CD4-positive, alpha-beta T cell treated with Interleukin-4 for 4 hours (primary cell): ENCODE measurements at places on chromosomes 11 and 22.

- DNase-seq, result no peak
Measured at GRCh38 chr22:29509298-29509697, 29.3 kb downstream of the NEFH start.

DNA sequence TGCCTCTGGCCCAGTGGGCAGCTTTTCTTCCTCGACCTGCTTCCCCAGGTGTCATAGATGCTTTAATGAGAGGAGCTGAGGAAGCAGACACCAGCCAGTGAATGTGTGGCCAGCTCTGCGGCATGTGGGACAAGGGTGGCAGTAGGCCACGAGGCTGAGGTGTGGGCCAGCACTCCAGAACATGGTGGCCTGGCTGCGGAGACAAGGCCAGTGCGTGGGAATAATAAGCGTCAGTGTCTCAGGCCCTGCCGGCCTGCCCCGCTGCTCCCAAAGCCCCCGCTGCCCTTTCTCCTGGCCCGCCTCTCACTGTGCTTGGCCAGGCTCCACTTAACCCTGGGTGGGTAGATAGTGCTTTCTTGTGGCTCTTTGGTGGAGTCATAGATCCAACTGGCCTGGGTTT, 2.1 kb downstream of the MAPK8IP1 start:
- no peak for DNase-seq

DNA sequence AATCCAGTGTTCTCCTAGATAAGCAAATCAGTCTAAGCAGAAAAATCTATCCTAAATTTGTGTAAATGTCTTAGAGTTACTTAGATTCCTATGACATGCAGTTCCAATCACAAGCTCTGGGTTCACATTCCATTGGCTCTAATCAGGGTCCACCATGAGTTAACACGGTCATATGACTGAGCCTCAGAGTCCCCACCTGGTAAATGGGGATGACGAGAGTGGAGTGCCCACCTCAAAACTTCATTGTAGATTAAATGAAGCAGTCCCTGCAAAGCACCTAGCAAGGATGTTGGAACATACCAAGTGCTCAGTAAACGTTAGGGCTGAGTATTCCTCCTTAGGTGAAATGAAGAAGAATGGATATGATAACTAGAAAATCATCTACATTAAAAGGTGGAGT, 3.1 kb downstream of the ETS1 start:
- no peak for DNase-seq

DNA sequence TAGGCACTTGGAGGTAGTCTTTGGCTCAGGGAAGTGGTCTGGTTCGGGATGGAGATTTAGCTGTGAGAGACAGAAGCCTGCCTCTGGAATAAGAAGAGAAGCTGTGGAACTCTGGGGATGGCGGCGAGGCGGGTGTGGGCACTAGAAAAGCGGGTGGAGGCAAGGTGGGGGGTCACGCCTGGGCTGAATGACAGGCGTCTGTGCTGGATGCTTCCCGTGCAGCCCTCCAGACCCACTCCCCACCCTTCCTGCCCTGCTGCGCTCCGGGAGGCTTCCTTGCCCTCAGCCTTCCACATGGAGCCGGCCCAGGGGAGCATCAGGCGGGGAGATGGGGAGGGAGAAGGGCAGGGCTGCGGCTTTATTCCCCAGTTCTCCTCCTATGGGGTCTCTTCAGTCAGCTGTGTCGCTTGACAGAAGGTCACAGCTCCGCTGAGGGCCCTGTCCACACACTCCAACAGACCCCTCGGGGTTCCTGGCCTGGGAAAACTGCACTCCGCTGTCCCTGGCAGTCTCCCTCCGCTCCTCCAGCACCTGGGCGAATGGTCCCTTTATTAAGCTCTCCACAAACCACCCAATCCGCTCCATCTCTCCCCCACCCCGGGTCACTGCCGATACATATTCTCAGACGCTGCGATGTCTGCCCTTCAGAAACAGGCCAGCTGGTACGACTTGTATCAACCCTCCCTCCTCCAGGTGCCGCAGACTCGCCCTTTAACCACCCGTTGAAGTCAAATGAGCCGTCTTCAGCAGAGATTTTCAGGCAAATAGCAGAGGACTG, 6.2 kb downstream of the DNAJB13 start:
- no peak for DNase-seq

- DNase-seq, result no peak
Measured at GRCh38 chr22:38043151-38044039, 13.8 kb upstream of the PICK1 start.

GRCh38 chr11:61361741-61362541, at the start of the genes CYB561A3 and TMEM138:
CYB561A3 (minus strand) TSS chr11:61361882; CDS start chr11:61356713, 5,169 bp downstream.
TMEM138 (plus strand) TSS chr11:61362374; CDS start chr11:61364391, 2,017 bp downstream.
- DNase-seq, result peak; percentile 89

DNA sequence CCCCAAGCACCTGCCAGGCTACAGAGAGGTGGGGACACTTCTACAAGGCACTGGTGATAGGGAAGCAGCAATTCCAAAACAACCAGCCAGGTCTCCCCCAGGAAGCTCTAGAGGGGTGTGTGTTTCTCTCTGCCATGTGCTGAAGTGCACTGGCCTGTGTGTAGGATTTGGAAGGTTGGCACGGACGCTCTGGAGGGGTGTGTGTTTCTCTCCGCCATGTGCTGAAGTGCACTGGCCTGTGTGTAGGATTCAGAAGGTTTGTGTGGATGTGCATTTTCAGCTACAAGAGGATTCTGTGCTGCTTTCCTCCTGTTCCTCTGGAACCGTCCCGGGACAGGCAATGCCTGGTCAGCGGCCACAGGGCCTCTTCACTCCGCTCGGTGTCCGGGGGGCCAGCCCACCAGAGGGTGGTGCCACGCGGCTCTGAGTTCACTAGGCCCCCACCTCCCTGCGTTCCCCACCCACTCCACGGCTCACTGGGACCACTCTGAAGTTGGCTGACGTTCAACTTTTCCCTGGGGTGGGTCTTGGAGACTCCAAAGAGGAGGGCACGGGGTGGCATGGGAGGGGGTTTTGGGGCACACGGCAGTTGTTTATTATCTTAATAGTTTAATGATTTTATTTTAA, 552.8 kb downstream of the BRD1 start:
- no peak for DNase-seq

DNA sequence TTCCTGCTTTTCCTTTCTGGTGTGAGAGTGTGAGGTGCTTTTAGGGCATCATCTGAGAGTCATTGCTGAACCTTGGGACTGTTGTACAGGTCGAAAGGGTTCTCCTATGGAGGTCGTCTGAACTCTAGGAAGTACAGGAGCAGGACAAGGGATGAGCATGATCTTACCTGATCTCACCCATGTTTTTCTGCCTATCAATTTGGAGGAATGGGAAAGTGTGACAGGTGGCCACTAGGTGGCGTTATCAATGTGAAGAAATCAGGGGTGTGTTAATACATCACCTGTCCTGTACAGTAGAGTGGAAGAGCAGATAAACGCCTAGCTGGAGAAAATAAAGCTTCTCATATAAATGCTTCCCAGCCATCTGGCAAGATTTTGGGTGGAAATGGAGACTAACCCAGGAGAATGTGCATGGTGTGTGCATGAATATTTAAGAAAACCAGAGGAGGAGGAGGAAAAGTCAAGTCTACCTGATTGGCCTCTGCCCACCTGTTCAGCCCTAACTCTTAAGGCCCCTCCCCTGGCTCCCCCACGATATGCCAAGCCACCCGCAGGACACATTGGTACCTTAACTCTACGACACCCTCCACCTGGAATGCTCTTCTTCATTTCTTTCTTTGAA, 72.0 kb upstream of the NARS2 start:
- DNase-seq, result peak; percentile 53

DNA sequence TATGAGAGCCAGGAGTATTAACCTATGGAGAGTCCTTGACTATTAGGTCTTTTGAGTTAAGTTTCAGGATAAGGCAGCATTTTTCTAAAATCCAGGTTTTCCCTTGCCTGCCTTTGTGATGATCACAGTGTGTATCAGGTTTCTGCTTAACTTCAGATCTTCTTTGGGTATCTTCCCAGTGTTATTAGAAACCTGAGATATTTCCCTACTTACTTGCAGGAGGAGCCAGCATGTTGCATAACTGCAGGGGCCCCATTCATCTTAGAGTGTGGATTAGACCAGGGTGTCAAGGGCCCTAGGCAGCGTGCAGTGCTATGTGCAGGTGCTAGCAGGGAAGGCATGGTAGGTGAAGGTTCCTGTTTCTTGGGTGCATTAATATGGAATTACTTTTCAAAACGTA, 69.5 kb downstream of the ZNRF3 start:
- DNase-seq, result no peak

- peak; percentile 37 for DNase-seq
Measured at GRCh38 chr11:71580057-71581003, 2.3 kb downstream of the KRTAP5-11 start.

DNA sequence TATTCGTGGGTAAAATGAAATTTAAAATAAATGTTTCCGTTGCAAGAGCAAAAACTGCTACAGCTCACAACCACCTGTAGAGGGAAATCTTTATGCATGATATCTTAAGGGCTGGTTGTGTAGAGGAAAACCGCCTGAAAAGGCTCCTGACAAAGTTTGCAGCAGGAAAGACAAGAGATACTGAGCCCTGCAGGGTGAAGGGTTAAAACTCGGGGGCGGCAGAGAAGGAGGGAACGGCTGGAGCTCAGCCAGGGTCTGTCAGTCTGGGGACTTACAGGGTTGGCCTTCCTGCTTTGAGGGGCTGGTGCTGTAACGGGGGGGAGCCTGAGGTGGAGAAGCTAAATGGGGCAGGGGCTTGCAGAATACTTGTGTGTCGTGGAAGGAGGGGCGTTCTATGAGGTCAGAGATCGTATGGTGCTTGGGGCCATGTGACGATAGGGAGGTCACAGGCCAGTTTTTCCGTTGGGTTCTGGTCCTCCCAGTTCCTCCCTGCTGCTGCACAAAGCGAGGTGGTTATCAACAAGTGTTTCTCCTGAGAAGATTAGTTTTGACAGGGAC, 122.9 kb upstream of the HSD17B12 start:
- DNase-seq, result no peak

GRCh38 chr11:12628314-12628713, 45.9 kb upstream of the TEAD1 start:
- DNase-seq, result no peak

GRCh38 chr22:39661842-39662685, 91.5 kb downstream of the CACNA1I start:
- peak; percentile 77 for DNase-seq

DNA sequence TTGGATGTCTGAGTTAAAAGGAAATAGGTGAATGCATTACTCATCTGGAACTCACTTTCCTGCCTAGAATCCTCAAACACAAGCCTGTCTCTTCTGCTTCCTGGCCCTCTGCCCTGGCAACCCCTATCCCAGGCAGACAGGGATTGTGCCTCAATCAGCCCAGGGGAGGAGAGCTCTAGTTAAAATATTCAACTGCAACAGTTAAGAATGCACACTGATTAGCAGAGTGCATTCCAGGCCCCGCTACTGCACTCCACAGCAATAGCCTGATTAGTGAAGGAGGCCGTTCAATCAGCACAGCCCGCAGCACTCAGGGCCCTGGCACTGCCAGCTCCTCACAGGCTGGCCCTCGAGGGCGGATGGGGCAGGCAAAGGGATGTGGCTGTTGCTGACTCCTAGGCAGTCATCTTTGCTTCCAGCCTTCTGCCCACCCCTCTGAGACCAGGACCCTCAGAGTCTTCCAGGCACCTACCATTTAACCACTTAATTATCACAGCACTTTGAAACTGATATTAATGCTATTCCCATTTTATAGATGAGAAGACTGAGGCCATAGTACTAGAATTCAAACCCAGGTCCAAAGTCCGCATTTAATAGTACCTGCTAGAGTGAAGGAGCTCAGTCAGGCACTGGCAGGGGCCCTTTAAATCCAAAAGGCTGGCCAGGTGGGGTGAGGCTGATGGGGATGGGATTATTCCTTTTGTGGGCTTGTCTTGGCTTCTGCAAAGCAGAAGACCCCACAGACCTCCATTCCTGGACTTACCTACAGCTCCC, 435.3 kb downstream of the SOX6 start:
- no peak for DNase-seq
